ENCODE measurements at places on chromosomes 6 and 20.

DNA sequence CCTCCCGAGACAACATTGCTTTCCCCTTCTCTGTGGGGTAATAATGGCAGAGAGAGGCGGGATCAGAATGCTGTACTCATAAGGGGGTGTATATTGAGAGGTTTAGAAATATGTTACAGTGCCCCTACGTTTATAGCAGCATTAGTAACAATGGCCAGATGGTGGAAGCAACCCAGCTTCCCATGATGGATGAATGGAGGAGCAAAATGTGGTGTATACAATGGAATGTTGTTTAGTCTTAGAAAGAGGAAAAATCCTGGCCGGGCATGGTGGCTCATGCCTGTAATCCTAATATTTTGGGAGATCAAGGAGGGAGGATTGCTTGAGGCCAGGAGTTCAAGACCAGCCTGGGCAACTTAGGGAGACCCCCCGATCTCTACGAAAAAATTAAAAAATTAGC is 12.9 kb downstream of the BANF2 start:
- DNase-seq = no peak

- no peak for DNase-seq
These were observed 591.5 kb downstream of the RFPL4B start for GRCh38 chr6:112938650-112939049.

- DNase-seq = no peak
These were observed 87.4 kb downstream of the GJA1 start for GRCh38 chr6:121522771-121523386.

DNA sequence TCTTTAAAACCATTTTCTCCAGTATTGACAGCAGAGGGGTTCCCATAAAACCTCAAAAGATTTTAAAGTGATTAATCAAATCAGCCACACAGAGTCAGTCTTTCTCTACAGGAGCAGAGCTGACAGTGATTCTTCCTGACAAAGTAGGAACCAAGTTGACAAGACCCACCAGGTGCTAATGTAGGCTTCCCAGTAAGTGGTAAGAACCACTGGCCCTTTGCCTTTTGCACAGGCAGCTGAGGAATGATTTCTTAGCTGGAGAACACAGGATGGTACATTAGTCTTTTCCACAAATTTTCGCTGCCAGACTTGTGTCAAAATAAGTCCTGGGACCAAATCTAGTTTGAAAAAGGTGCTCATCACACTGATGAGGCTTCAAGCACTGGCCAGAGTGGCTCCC is 95.8 kb downstream of the ARMC2 start:
- no peak for DNase-seq

DNA sequence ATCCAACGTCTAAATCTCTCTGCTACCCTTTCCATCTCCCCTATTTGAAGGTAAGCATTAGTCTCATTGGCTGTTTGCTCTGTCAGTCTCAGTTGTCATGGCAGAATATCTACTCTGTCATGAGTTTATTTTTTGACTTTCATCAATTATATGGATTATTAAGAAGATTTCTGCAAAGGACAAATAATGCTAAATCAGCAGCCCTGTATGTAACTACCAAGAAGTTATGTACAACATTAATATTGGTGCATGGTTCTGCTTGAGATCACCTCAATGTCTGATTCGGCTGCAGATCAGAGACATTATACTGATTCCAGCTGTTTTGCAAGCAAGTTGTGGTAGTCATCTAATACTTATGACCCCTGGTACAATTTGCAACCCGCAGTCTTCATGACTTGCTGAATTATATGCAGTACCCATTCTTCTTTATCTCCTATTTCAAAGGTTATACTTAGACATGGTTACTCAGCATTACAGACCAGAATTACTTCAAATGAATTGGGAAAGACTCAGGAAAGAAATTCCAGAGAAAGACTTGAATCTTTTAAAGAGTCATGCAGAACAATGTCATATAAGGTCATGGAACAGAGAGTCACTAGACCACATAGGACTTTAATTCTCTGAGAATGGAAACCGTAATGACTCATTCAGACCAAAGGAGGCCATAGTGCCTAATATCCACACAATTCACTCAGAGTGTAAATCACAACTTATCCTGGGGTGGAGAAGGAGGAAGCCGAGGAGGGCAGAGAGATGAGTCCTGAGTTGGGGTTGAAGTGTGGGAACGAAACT is 201.4 kb downstream of the IBTK start:
- no peak for DNase-seq

DNA sequence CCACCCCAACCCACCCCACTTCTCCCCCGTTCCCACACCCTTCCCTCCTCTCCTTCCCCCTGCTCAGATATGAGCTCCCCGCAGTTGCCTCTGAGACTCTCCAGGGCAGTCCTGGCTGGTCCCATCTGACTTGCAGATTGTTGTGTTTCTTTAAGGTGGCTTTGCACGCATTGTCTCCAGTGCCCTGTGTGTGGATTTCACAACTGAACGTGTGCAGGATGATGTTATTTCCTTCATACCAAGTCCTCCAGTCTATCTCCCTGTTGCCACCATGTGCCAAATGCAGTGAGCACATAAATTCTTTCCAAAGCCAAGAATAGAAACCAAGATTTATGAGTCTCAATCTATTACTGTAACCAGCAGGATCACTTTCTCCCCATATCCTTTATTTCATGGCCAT is 79.1 kb downstream of the TMEM242 start:
- DNase-seq = no peak

GRCh38 chr6:4732691-4733315 is 43.4 kb upstream of the CDYL start:
- DNase-seq = no peak

GRCh38 chr20:20765696-20766365 is 53.4 kb upstream of the RALGAPA2 start:
- DNase-seq = no peak
